ENCODE measurements at places on chromosomes 5 and 9.

GRCh38 chr9:129162497-129163197, 15.4 kb downstream of the IER5L start:
- no peak for DNase-seq

DNA sequence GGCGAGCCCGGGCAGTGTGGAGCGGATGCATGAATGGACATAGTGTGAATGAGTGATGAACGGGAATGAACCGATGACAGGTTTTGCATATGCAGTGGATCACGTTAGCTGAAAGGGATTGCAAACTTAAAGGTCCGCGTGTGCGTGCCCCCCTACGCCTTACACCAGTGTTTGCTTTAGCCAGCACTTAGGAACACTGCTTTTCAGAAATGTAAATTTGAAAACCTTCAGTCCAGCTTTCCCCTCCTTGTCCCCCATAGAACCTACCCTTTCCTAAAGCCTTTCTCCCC, 692 bp downstream of the PSAT1 start:
- DNase-seq: peak; percentile 17

- DNase-seq: no peak
These were observed 102.4 kb downstream of the SMARCA2 start for GRCh38 chr9:2117527-2117926.

DNA sequence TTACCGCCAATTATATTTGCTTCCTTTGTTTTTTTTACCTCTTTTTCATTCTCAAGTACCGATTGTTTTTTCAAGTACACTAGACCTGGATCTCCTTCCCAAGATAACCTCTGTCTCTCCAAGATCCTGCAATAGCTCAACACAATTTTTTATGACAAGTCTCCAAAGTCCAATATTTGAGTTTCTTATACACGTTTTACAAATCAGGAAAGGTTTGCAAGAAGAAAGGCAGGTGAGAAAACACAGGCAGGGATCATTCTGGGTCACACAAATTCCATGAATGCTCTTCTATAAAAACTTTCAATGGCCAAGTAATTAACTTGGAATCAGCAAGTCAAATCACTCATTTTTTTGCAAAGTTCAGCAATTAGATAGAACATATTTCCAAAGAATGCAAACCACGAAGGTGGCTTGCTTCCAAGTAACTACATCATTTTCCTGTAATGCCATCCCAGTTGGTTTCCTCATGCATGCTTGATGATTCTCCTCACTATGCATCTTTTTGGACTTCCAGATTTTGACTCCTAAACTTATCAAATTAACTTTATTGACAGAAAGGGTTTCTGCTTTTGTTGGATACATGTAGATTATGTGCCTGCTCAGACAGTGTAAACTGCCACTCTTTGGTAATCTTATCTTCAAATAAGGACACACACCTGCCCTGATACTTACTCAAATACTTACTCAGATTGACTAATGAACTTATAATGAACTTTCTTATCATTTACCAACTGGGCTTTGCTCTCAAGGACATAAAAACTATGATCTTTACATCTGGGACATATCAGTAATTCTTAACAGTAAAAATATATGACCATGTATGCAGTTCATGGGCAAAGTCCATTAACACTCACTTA, 24.7 kb upstream of the IFNE start:
- peak; percentile 96 for DNase-seq

GRCh38 chr9:108603141-108603540, 252.6 kb downstream of the ACTL7B start:
- DNase-seq: no peak
